T-helper 22 cell (primary cell): ENCODE measurements at places on chromosomes 1 and 21.

- DNase-seq: no peak
Observed at GRCh38 chr1:235060607-235061470, 67.8 kb downstream of the TOMM20 start.

GRCh38 chr1:7846656-7847055 is 6.2 kb downstream of the UTS2 start:
- no peak for DNase-seq

DNA sequence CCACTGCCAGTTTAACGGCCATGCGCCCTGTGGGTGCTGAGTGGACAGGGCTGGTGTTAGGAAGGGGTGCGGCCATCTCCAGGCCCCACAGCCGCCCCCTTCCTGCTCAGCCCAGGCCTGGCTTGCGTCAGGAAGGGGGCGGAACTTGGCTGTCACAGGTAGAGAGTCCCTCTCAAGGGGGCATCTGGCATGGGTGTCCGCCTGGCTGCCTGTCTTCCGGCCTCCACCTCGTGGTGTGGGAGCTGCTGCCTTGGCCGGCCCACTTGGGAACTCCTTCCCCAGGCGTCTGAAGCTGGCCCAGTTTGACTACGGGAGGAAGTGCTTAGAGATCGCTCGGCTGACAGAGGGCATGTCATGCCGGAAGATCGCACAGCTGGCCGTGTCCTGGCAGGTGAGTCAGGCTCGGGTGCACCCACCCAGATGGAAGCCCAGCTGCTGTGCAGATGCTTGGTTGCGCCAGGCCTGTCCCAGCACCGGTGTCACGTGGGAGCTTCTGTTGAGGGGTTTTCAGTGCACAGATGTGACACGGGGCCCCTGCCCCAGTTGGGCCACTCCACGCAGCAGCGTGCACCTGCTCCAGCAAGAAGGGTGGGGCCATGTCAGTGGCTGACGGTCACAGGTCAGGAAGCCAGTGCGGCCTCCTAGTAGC is 9.1 kb upstream of the ATAD3B start:
- DNase-seq: no peak

- DNase-seq: no peak
Observed at GRCh38 chr1:208300084-208300770, 56.0 kb upstream of the PLXNA2 start.

DNA sequence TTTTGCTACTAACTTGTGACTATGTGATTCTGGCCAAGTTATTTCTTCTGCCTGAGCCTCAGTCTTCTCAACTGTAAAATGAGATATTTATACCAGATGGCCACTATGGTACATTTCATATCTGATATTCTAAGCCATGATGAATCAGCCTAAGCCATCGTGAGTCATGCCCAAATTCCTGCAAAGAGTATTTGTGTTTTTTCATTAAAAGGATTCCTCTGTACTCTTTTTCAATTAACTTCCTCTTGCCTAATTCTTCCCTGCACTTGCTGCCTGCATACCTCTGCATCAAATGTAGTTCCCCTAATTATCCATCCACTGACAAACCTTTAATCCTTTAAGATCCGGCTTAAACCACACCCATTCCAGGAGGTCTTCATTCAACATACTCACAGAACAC is 575.1 kb upstream of the BEND5 start:
- no peak for DNase-seq

DNA sequence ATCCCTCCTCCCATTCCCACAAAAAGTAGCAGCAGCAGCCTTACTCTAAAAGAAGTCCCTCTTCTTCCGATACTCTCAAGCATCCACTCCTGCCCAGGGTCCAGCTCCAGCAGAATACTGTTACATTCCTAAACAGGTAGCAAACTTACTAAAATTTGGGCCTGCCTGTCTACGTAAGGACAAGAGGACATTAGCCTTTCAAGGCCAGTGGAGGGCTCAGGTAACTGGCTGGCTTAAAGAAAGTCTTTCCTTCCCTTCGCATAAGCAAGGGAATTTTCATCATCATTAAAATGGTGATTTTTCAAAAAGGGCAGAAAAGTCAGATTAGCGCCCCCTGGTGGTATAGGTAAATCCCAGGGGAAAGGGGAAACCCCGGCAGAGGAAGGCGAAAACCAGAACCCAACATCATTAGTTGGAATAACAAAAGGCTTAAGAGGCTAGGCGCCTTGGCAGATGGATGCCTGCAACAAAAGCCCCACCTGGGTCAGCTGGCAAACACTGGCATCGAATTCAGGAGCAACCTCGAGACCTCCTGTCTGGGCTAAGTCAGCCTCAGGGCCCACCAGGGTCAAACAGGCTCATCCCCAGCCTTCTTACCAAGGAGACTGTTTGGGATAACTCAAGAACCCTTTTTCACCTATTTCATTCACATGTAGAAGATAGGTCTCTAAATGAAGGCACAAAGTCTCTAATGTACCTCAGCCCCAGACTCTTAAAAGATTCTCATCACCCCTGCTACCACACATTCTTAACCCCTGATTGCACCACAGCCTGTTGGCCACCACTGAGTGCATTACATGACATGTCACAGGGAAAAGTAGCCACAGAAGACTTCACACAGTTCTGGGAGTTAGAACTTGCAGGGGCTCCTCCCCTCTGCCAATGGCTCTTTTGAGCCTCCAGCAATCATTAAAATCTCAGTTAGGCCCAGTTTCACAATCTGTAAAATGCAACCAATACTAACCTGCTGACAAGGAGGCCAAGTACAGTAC is 36.7 kb downstream of the ERI3 start:
- DNase-seq: no peak

DNA sequence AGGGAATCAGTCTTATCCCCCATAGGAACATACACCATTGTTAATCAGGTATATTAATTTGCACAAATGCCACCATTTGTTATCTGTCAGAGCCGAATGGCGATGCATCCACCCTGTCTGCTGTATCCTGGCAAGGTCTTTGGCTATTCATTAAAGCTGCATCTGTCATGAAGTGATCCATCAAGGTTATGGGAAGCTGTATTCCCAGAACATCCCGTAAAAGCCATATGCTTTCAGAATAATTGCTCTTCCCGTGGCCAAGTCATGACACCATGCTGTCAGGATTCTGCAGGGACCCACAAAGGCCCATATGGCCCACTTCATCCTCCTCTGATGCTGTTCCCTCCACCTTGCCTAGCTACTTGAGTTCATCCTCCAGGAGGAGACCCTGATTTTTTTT is 103.9 kb downstream of the RAVER2 start:
- DNase-seq: no peak

DNA sequence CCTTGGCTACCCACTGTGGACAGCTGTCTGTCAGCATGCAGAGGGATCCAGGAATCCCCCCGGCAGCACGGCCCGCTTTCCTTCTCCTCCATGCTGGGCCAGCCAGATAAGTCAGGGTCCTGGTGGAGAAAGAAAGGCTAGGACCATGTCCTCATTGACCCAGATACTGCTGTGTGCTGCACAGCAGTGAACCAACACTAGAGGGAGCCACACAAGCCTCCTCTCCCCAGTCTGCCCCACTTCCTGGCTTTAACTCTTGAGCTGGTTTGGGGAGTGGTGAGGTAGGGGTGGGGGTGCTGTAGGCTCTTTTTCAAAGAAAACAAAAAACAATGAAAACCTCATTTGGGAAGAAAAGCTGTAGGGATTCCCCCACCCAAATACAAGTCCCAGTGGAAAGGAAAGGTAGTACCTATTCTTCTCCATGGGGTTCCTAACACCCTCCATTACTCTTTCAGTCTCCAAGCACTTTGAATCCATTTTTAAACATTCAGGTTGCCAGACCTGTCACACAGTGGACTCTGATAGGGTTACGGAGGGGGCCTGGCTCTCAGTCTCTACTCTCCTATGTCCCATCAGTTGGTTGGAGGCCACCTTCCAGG is 84.9 kb upstream of the CD1D start:
- DNase-seq: no peak

- no peak for DNase-seq
Observed at GRCh38 chr1:239732770-239733169, 346.4 kb downstream of the CHRM3 start.

- DNase-seq: no peak
Observed at GRCh38 chr1:54361342-54361741, 44.9 kb downstream of the SSBP3 start.

GRCh38 chr21:43751955-43752591 is 24.0 kb downstream of the CSTB start:
- no peak for DNase-seq

DNA sequence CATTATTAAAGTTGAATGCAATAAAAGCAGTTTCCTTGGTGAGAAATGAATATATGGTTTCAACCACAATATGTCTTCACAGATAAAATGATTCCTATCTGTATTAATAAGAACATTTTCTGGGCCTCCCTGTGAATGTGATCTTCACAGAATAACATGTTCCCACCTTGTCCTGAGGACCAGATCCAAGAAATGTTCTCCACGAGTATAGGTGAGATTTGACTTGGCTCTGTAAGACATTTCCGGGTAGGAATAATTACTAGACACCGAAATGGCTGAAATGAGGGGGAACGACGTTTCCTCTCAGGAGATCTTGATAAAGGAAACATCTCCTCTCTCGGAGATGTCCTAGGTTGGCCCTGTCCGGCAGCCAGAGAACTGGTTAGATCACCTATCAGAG is 61.4 kb downstream of the CLIC6 start:
- DNase-seq: no peak

GRCh38 chr1:214031267-214031650 is 43.5 kb downstream of the PROX1 start:
- no peak for DNase-seq

GRCh38 chr1:86200901-86201300 is 44.3 kb upstream of the COL24A1 start:
- DNase-seq: no peak

DNA sequence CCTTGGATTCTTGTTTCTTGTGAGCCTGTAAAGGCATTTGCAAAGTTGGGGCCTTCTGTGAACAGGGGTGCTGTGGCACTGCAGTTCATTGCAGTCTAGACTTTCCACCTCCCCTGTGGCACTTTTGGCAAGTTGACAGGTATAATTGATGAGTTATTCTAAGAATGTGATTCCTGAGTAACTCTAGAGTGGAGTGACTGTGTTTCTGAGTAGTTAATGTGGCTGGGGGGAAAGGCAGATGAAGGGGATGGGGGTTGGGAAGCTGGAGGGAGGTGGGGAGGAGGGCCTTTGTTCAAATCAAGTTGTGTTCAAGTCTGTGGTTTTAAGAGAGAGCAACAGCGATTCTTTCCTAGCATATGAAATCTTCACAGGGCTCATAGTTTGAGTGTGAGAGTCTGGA is 32.9 kb downstream of the PBX1 start:
- no peak for DNase-seq

DNA sequence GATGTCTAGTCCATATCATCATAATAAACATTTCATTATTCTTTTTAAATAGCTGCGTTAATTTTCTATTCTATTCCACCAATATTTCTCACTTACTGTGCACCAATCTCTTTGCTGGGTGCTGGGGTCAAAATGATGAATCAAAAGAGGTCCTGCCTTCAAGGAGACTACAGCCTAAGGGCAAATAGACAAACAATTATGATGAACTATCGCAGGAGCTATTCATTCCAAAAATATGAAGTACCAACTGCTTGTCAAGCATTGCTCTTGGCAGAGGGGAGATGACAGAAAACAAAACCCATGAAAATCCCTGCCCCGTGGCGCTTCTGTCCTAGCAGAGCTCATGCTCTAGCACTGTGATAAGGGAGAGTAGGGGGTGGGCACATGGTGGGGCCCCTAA is 28.8 kb upstream of the SLC26A9 start:
- DNase-seq: no peak

DNA sequence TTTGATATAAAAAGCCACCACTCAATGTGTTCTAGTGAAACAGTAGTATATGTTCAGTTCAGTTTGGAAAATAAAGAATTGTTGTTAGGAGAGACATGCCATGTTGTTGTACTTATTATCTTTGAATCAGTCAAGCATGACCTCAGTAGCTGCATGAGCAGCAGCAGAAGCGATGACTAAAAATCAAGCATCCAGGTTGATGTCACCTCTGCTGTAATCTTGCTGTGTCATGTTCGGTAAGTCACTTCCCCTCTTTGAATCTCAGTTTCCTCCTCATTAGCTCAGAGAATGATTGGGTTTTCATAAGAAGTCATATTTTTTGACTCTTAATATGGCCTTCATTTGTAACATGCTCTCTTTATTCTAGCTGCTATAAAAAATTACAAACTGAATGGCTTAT is 428.4 kb upstream of the B3GALT2 start:
- DNase-seq: no peak

DNA sequence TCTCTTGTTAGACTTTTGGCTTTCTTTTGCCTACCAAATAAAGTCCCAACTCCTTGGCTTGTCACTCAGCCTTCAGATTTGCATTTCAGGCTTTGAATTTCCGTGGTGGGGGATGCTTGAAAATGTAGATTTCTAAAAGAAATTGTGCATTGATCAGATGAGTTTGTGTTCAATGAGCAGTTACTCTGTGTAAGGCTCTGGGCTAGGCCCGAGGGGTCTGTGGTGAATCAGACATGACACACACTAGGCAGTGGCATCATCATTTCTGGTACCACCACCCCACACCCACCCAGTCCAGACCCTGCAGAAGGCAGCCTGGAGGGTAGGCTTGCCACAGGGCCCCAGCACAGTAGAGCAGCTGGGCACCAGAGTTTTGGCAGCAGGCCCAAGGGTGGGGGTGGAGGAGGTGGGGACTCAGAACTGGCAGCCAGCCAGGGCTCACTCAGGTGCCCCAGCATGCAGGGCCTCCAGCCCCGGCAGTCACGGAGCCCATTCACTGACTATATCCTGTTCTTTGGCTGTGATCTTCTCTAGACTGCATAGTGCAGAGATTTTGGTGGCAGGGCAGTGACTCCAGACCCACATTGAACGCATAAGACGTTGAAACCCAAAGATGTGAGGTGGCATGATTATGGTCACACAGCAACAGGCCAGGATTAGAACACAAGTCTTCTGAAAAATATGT is 97.2 kb upstream of the ARTN start:
- peak; percentile 4 for DNase-seq

- peak; percentile 51 for DNase-seq
Observed at GRCh38 chr1:156140879-156141707, 12.3 kb upstream of the SEMA4A start.

GRCh38 chr21:38784458-38785266 is 21.1 kb upstream of the ETS2 start:
- no peak for DNase-seq
